ENCODE measurements at places on chromosomes 12 and 14.

- no peak for DNase-seq
These were observed 824 bp downstream of the TBK1 start for GRCh38 chr12:64452559-64453329.

GRCh38 chr12:40226705-40227104, 1.9 kb downstream of the LRRK2 start:
- no peak for DNase-seq

- no peak for DNase-seq
These were observed 31.7 kb downstream of the UNC79 start for GRCh38 chr14:93462479-93462878.

DNA sequence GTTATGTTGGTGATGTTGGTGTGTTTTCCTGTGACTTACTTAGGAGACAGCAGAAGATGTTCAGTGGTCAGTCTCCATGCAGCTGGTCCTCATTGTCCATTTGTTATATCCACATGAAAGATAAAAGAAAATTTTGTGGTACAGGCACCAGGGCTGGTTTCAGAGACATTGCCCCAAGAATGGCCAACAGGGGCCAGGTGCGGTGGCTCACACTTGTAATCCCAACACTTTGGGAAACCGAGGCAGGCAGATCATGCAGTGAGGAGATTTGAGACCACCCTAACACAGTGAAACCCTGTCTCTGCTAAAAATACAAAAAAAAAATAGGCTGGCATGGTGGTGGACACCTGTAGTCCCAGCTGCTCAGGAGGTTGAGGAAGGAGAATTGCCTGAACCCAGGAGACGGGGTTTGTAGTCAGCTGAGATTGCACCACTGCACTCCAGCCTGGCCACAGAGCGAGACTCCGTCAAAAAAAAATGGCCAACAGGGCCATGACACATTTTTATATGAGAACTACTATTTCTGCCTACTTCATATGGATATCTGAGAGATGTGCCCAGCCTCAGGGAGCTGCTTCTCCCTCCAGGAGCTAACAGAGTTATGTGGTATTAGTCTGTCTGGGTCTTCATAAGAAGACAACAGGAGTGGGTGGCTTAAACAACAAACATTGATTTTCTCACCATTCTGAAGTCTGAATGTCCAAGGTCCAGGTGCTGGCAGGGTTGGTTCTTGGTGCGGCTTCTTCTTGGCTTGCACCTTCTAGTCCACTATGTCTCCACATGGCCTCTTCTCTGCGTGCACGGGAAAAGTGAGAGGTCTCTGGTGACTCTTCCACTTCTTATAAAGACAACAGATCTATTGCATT, 821.7 kb downstream of the TMEM121 start:
- DNase-seq = no peak

DNA sequence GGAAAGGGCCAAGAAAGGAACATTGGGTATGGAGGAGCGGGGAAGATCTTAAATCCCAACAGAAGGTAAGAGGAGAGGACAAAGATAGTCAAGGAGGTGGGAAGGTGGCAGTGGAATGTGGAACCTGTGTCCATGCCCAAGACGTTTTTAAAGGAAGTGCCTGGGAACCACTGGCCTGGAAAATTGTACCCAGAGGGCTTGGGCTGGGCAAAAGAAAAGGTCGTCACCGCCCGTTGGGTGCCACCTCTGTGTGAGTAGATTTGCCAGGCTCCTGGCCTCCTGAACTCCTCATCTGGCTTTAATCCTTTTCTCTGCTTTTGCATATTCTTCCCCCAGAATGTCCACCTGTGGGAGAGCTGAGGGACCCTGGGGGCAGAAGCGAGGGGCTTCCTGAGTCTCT, 32.6 kb downstream of the JDP2 start:
- DNase-seq = no peak

DNA sequence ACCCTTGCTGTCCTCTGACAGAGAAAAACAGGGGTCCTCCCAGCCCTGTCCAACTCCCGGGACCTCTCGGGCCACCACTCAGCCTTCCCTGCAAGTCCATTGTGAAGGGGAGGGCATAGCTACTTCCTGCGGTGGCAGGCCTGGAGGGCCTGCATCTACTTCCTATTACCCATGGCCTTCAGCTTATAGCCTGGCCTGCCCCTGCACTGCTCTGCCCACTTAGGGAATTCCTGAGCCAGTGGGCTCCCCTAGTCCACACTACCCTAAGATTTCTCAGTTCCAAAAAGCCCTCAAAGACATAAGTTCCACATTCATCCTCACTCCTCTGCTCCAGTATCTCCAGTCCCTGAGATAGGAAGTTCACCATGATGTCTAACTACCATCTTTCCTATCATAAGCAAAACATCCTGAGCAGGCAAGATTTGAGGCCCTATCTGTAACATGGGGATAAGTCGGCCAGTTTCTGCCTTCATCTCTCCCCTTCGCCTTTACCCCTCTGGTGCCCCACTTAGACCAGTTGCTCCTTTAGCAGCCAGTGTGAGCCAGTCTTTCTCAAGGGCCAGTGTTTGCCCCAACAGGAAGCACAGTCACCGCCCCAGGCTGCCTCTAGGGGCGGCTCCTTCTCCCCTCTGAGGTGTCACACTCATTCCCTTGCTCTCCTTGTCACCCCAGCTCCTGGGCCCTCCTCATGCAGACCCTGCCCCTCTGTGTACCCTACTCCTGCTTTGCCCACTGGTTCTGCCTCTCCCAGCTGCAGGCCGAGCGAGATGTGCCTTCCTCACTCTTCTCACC, 10.9 kb downstream of the HDAC7 start:
- no peak for DNase-seq

DNA sequence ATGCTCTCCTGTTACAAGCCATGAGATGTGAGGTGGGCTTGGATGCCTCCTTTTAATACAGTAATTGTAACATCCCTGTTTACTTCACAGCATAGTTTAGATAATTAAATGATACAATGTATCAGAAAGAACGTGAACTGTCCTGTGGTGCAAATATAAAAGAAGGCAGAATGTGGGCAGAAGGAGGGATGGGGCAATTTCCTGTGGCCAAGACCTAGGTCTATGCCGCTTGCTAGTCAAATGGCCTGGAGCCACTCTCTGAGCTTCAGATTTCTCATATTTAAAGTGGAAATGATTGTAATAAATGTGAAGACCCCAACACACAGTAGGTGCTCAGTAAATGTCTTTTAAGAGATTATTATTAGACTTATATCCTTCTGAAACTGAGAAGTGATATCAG, 24.0 kb upstream of the EVL start:
- DNase-seq = no peak

DNA sequence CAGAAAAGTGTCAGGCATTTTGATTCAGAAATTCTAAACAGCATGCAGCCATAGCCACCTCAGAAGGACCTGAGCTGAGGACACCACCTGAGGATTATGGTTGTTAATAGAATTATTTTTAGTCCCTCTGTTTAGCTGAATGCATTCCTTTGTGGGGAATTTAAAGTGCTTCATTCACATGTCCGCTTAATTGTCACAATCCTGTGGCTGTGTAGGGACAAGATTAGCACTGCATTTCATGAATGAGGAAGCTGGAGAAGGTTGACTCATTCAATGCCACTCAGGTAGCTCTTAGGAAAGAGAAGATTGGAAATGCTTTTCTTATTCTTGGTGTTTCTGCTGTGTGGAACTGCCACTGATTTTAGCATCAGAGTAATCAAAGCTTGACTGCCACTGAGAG, 42.0 kb upstream of the KRR1 start:
- DNase-seq = no peak

DNA sequence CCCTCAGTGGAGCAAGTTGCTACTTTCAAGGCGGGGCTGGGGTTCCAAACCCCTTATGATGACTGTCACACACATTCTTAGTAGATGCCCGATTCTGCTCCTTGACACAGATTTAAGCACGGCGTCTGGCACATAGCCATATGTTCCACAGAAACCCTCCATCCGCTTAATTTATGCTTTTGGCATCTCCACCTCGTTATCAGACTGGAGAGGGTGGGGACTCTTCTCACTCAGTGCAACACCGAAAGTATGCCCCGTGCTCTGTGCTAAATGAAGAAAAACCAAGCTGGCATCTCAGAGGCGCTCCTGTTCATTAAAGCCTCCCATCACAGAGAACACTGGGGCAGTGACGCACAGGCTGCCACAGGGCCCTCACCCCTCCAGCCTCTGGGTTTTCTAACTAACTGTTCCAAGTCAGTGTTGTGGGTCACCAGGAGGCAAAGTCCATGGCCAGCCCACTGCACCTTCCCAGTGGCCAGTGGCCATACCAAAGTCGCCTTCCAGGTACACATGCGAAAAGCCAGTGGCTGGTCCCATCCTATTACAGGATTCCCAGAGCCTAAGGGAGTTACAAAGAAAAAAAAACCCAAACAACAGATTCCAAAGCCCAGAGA, 27.3 kb downstream of the CCDC88C start:
- DNase-seq = no peak

DNA sequence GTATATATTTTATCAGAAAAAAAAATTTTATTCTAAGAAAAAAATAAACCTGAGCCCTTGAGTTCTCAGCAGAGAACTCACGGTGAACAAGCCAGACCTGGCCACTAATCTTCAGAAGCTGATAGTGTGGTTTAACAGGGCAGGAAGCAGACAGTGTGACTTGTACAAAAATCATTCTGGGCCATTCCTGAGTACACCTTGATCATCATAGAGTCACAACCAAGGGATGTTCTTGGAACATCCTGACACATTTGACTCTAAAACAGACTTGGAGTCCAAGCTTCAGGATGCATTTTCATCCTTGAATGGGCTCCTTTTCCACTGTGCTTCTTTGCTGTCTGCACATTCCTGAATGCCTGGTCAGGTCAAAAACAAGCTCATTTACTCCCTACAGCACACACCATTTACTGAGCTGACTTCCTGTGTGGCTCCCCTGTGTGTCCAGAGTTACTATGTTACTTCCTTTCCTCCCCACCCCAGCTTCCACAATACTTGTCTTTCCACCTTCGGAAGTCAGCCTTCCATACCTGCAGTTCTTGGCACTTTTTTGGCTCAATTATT, 112.0 kb downstream of the ANO6 start:
- no peak for DNase-seq

DNA sequence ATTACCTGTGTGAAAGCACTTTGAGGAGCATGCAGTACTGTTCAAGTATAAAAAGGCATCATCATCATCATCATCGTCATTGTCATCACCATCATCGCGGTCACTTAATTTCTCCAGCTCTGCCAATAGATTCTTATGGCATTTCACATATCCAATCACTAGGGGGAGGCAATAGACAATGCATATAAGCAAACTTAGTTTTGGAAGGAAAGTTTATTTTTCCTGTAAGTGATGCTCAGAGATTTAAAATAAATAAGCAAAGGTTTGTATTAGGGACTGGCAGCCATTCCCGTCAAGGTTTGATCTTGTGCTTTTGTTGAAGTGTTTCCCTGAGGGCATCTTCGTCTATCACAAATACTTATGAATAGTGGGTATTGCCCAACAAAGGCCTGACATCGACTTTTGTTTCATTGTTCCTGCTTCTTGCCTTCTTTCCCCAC, 127.4 kb downstream of the KTN1 start:
- no peak for DNase-seq

DNA sequence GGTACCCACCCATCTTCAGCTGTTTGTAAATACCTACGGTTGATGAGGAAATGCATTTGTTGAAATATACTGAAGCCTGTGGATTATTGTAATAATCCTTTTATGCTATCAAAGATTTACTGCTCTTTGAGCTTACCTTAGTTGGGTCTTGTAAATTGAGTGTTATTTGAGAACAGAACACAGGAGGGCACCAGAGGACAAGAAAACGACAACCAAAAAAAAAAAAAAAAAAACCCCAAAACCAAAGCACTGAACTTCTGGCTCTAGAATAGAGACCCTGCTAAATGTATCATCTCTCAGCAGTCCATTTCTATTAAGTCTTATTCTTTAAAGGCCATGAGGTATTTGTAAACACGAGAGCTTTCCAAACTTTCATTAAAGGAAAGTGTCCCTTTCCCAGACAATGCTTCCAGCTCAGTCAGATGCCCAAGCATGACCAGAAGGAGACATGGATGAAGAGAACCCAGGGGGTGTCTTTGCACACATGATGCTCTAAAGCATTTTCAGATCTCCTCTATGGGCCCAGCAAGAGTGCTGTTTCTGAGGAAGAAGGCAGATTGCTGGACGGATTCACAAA, 763.9 kb downstream of the NRXN3 start:
- no peak for DNase-seq

DNA sequence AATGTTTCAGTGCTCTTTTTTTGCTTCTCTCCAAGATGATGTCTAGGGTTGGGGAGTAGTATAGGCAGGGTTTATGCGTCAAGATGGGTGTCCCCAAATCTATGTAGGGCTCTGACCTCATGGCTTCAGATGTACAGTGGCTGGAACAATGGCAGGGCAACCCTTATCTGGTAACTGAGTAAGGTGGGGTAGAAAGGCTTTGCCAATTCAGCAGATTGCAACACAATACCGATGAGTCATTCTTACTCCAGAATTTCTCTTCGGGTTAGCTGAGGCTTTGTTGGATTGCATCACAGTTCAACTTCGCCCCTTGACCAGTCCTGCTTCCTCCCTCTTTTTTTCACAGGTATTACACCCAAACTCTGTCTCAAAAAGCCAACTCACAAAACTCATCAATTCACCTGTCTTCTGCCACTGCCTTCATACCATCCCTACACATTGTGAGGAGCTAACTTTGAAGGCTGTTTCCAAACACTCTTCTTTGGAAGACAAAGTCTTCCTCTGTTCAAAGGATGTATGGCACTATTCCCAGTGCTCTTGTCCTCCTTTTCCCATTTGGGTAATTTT, 190.2 kb upstream of the CNOT2 start:
- no peak for DNase-seq

- DNase-seq = no peak
These were observed 2.8 kb downstream of the TMEM179 start for GRCh38 chr14:104601786-104602185.

- no peak for DNase-seq
These were observed 9.1 kb downstream of the B4GALNT3 start for GRCh38 chr12:468671-469389.

- DNase-seq = no peak
These were observed 35.1 kb downstream of the NCKAP5L start for GRCh38 chr12:49792976-49793580.

DNA sequence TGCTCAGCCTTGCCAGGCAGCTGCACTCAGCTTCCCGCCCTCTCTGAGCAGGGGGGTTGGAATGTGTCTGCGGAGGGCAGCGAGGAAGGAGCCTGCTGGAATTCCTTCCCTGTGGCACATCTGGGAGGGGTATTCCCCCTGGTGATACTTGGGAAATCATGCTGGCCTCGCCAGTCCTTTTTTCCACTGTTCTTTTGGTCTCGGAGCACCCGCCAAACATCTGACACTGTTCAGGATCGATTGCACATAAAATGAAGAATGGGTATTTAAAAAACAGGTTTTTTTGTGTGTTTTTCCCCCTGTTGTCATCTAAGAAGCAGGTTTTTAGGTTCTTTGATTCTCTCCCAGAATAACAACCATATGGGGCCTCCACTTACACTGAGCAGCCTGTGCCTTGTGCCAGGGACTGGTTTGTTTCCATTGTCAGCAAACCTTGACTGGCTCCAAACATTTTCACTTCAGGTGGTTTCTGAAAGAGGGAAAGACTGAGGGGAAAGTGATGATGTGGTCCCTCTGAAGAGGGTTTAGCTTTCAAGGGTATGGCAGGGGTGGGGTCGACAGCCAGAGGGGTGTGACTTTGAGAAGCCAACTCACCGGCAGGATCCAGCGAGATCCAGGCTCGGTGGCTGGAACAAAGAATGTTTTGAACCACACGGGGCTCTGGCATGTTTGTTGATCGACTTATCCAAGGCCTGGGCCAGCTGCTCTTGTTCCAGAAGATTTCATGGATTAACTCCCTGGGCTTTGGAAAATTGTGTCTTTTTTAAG, 215.1 kb downstream of the CACNA1C start:
- DNase-seq = no peak
